GM20000 (cell line): ENCODE measurements at places on chromosomes 3 and 15.
A peak's percentile ranks its signal among the peaks of the same experiment; 100 is the strongest.

DNA sequence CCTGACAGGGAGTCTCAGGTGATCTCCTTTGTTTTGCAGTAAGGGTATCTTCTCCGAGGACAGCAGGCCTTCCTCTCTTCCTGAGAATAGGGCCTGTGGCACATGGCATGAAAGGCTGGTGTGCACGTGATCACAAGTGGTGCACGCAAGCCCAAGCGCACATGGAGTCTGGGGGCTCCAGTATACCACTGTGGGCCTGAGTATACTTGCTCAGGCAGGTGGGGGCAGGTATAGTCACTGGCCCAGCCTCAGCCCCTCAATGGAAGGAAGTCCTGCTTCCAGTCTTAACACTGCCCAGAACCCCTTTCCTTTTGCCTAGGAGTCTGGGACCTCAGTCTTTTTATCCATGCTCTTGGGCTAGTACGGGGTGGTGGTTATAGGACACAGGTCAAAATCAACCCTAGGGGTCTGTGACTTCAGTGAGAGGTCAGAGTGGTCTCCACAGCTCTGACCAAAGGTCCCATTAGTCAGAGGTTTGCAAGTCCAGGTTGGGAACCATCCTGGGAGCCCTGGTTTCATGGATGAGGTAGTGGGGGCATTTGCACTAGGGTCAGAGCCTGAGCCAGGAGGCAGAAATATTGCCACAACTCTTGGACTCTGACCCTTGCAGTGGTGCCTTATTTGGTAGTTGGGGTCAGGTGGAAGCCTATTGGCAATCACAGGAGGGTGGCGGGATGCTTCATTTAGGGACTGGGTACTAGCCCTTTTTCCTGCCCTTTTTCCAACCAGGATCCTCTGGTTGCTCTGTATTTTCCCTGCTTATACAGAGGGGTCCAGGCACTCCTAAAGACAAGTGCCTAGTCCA lies 823 bp upstream of the CCDC71 start:
- no peak for DNase-seq

- peak; percentile 63 for DNase-seq
Measured at GRCh38 chr3:170055209-170055608, 17.4 kb downstream of the GPR160 start.

GRCh38 chr15:66895794-66896453 lies 169.5 kb upstream of the SMAD3 start:
- DNase-seq = no peak

GRCh38 chr3:94862703-94863102 lies 799.8 kb downstream of the NSUN3 start:
- peak; percentile 10 for DNase-seq

DNA sequence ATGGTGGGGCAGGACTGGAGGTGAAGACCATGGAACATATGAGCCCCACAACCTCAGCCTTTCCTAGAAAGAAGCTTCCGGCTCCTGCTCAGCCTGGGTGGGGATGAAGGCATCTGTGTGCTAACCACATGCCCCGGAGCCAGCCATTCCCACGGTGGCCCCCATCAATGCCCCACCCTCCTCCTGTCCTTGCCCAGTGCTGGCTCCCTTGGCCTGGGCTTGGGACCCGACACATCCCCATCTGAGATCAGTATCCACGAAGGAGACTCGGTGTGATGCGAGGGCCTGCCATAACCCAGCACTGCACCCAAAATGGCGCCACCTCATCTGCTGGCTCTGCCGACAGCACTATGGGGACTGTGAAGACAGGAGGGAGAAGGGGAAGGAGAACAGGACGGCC lies 16.5 kb upstream of the PLXND1 start:
- DNase-seq = no peak
